Stimulated activated CD8-positive, alpha-beta memory T cell treated with anti-CD3 and anti-CD28 coated beads, Interleukin-12 subunit alpha, Interleukin-12 subunit beta, amount 100 ng/mL, for 4 hours (primary cell): ENCODE measurements at places on chromosomes 6 and 20.

DNA sequence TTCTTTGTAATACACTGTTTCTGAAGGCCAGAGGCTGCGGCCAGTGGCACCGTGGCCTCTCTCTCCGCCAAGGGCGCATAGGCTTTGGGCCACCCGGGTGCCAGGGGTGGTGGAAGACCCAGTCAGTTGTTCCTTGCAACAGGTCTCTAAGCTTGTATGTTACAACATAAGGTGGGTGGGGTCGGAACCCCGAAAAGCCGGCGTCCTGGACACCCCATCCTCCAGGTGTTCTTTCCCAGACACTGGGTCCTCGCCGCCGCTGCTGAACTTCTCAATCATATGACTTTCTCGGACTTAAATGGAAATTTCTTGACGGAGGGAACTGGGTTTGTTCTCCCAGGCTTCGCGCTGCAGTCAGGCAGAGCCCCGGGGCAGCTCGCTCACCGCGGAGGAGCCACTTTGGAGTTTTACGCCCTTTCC lies 983 bp upstream of the KCNQ5 start:
- DNase-seq: peak; percentile 3

DNA sequence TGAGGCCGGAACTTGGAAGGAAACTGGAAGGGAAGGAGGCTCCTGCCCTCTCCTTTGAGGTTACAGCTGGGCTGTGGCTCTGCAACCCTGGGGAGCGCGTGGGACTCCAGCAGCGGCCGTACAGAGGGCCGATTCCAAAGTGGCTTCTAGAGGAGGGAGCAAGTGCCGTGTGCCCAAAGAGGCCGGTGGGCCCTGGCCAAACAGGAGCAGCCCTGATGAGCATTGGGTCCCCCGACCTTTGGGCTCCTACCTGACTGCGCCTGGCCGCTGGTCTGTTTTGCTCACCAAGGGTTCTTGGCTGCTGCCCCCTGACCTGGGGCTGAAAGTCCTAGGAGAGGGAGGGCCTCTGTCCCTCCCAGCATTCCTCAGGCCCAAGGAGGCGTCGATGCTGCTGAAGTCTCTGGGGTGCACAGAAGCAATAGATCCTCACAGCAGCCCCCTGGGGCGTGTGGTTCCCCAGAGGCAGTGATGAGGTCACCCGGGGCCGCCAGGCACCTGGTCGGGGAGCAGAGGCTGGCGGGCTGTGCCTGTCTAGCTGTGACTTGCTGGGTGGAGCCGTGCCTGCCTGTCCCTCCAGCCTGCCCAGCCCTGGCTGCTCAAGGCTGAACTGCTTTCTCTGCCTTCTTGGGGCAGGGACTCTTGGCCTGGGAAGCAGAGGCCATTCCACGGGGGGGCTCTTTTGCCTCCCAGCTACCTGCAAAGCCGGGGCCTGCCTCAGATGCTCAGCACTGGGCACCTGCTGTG lies 9.8 kb downstream of the RBM38 start:
- DNase-seq: no peak

- DNase-seq: peak; percentile 31
These were observed 201.0 kb downstream of the UST start for GRCh38 chr6:148947621-148948444.

- DNase-seq: no peak
These were observed 97.7 kb upstream of the TMEM170B start for GRCh38 chr6:11439876-11440275.

DNA sequence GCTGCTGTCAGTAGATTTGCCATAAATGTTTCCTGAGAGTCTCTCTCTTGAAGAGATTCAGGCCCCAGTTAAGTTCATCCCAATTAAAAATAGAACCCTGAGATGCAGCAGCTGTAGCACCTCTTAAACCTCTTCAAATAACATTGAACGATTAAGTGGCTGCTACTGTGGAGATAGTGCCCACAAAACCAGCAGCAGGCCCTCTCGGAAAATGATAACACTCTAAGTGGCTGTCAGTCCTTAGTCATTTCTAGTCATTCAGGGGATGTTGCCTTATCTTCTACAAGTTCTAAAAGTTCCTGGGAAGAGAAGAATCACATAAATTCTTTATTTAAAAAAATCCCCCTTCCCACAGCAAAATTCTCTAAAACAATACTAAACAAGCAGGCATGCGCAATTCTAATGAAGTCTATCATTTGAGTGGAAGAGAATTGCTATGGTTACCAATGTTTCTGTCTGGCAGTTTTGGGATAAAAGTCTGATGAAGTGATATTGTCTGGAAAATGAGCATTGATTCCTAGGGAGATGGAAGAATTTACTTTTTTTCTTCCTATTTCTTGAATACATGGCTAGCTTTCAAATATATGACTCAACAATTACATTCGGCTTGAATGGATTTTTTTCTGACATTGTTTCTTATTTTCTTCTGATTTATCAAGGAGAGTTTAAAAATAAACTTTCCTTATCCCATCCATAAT lies 131.9 kb downstream of the TRMT11 start:
- no peak for DNase-seq

DNA sequence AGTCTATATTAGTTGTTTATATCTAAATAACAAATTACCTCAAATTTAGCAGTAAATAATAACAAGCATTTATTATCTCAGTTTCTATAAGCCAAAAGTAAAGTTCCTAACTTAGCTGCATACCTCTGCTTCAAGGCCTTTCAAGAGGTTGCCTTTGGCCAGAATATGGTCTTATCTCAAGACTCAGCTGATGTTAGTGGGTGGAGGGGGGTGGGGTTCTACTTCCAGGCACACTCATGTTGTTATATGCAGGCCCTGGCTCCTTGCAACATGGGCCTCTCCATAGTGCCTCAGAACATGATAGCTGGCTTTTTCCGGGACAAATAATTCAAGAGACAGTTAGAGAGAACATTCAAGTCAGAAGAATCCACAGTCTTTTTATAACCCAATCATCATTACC lies 266.0 kb downstream of the ADGRB3 start:
- no peak for DNase-seq

DNA sequence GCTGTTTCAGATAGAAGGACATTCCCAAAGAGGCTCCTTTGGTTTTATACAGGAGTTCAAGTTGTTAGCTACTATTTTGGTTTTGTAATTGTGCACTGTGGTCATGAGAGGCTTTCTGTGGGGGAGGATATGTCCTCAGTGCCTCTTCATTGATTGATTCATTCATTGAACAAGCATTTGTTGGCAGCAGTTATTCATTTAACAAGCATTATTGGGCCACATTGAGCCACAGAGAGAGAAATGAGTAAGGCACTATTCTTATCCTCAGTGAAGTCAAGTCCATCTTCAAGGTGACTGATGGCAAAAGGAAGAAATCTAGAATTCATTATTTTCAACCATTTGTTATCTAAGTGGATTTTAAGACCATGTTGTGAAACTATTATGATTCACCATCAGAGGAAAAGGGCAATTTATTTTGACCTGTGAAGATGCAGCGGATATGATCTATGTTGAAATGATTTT lies 697.2 kb upstream of the CITED2 start:
- DNase-seq: no peak

DNA sequence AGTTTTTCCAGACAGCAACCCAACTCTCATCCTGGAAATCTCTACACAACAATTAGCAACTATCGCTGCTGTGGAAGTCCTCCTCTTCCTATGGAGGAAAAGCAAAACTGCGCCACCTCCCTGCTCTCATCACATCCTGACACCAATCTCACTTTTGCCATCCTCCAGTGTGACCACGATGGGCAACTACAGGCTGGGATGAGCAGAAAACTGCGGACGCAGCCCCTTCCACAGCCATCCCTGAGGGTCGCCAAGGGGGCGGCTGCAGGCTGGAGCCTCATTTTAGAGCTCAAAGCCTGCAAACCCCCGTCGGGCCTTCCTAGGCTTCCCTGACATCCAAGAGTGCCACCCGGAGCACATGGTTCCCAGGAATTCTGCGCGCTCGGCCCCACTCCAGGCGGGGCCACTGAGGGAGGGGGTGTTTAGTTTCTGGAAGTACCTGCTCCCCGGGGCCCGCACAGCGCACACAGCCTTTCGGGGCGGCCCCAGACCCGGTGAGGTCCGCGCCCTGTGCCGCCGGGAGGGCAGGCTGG lies 1.2 kb downstream of the TCFL5 start:
- no peak for DNase-seq

GRCh38 chr6:28841290-28841689 lies 82.5 kb downstream of the TRIM27 start:
- DNase-seq: no peak

DNA sequence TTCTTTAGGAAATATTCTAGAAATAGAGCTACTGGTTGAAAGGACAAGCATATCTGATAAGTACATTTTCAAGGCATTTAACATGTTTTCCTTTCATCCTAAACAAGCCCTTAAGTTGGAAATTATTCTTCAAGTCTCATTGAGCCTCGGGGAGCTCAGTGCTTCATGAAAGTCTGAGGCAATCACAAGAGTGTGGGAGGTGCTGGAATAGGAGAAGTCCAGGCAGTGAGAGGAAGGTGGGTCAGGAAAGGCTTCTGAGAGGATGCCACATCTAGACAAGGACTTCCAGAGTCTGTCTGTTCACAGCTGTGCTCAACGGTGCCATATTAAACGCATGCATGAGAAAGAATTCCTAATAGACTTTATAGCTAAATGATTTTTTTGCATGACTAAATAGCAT lies 69.8 kb downstream of the CD83 start:
- no peak for DNase-seq

GRCh38 chr6:154460306-154461071 lies 50.0 kb downstream of the CNKSR3 start:
- DNase-seq: no peak

DNA sequence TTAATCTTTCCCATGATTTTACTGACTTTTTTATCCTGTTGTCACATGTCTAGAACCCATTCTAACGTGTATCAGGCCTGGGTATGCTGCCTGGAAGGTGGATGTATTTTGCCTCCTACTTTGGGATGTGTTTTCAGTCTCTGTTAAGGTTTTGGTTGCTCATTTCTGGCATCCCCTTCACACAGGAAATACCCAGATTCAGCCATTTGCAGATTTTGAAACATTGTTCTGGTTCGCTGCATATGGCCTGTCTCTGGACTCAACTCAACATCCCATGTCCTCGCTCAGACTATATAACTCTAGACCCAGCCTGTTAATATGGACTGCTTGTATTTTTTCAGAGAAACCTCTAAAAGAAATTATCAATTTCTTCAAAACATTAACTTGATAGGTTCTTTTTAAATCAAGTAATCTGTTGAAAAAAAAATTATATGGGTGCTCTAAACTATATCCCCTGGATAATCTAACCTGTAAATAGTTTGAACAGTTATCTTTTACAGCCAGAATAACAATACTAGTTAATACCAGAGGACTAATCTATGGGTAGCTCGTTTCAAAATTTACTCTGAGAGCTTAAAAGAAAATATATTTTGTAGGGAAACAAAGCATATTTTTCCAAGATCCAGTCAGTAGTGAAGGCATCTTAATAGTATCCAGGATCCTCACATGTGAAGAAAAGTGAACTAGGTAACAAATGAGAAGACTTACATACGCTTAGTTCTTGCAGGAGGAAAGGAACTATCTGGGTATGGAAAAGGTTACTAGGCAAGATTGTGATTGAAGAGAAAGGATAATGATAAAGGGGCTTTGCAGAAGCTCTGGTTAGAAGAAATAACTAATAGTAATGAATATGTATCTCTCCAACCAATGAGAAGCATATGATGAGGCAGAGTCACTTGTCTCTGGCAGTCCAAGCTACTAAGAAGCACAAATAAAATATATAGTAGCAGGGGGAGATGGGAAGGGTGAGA lies 23.4 kb upstream of the HLA-DQB1 start:
- no peak for DNase-seq

GRCh38 chr20:46148313-46149208 lies 30.4 kb downstream of the CD40 start:
- DNase-seq: no peak

DNA sequence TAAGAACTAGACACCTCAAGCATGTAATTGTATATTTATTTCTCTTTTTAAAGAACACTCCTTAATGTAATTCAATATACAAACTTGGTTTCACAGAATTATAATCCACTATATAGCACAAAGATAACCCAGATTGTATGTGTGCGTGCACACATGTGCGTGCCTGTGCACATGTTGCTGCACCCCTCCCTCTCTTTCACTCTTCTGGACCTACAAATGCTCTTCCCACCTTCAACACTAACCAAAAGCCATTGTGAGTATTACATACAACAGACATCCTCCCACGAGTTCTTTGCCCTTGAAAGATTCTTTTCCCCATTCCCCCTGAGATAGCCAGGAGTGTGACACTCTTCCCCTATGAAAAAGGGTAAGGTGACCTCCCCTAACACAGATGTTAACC lies 193.5 kb downstream of the HIVEP2 start:
- DNase-seq: no peak

- no peak for DNase-seq
These were observed 41.3 kb upstream of the HFE start for GRCh38 chr6:26045928-26046368.

GRCh38 chr20:33693289-33693688 lies 7.1 kb upstream of the E2F1 start:
- DNase-seq: no peak

DNA sequence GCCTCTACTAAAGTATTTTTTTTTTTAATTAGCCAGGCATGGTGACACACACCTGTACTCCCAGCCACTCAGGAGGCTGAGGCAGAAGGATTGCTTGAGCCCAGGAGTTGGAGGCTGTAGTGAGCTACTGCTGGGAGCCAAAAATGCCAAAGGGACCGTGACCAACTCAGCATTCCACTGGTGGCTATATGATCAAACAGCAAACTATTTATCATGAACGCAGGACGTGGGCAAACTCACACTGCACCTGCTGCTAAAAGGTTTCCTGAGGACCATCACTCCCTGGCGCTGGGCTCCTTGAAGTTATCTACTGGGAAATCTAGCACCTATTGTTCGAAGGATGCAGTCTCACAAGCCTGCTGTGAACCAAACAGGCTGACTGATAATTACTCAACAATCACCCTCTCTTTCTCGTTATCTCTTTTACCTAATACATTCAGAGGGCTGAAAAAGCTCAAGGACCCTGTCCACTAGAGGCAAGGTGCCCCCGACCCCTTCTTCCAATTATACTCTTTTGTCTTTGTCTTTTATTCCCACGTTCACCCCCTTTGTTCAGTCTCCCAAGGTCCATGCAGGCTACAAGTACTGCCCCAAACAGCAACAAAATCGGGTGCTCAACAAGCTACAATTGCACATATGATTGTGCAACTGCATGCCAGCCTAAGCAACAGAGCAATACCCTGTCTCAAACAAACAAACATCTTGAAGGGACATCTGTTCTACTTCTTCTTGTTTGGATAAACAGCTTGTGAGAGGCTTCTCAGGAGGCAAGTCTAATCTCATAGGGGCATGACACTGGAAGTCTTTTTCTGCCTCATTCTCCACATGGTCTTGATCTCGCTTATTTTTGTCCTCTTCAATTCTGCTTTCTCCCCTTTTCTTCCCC lies 47.7 kb upstream of the PLN start:
- no peak for DNase-seq

- DNase-seq: no peak
These were observed 660.5 kb downstream of the EPM2A start for GRCh38 chr6:145074805-145075204.
